ENCODE measurements at places on chromosomes 11 and 22.
A peak's percentile ranks its signal among the peaks of the same experiment; 100 is the strongest.

DNA sequence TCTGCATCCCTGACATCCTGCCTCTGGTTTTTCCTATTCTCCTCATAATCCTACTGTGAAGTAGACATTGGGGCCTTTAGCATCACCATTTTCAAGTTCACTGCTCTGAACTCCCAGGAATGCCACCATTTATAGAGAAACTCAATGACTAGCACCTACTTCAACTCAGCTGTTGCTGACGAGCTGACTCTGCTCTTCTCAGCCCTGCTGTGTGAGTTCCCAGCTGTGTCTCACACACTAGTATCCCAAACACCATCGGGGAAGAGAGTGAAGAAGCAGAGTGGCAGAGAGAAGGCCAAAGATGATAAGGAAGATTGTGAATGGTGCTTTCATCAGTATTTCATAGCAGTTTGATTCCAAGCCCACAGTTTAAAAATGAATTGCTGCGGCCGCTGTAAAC lies 71.9 kb downstream of the PLEKHA7 start:
- DNase-seq: no peak

- no peak for DNase-seq
Measured at GRCh38 chr11:8070417-8071115, 10.4 kb upstream of the TUB start.

- DNase-seq: no peak
Measured at GRCh38 chr11:98772893-98773292, 247.9 kb upstream of the CNTN5 start.

DNA sequence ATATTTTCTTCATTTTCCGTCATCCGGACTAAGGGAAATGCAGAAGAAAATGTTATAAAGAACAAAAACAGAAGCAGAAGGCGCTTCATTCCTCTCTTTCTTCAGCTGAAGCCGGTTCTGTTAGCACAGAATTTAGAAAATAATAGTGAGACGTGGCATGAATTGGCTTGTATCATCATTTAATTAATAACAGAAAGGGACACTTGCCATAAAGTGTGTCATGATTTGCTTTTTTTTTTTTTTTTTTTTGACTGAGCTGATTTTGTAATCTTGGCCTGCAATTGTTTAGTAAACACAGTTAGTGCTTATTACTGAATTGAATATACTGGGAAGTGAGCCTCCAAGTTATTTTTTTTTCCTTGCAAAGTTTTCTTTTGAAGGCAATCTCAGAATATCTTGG lies at the start of gene MMP27:
TSS of gene MMP27 (minus strand) at position 144 of the 400 bp plus-strand sequence. CDS start at position 89, 55 bp downstream.
- no peak for DNase-seq

- DNase-seq: no peak
Measured at GRCh38 chr11:129733384-129733783, 82.3 kb upstream of the TMEM45B start.

DNA sequence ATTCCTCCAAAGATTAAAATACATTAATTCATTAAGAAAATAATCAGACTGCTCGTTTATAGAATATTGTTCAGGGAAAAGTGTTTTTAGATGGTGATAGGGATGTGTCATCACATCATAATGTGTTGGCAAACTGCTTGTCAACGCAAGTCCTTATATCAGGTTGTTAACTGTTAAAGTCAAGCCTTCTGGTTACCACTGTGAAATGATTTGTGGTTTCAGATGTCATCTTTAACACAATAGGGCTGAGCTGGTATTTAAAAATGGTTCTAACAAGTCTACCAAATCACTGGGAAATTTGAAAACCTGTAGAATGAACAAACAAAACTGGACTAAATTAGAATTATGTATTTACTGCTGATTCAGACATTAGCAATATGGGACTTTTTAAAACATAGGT lies 2.4 kb upstream of the MMP13 start:
- no peak for DNase-seq

- DNase-seq: no peak
Measured at GRCh38 chr11:115627666-115628460, 123.6 kb upstream of the CADM1 start.

- no peak for DNase-seq
Measured at GRCh38 chr11:7892059-7892699, 38.9 kb downstream of the OR10A6 start.

GRCh38 chr22:45240104-45240809 lies 437 bp downstream of the KIAA0930 start:
- DNase-seq: no peak

- DNase-seq: no peak
Measured at GRCh38 chr11:44524751-44525201, 40.7 kb upstream of the CD82 start.

GRCh38 chr11:78869293-78869692 lies 294.6 kb upstream of the NARS2 start:
- DNase-seq: no peak

DNA sequence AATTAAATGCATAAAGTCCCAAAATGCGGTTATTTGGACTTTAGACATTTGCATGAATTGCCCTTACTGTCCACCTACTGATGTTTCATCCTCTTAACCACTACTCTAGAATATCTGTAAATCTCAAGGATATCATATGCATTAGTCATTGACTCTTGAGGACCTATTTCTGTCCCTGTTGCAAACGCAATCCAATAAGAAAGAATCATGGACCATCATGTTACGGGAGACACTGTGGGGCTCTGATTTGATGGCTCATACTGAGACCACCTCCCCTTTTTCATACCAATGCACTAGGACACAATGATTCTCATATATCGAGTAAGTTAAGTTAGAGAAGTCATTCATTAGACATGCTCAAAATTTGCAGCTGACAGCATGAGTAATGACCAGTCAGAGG lies 14.4 kb downstream of the POU2AF2 start:
- no peak for DNase-seq

GRCh38 chr11:47570651-47571356 lies 5.4 kb downstream of the PTPMT1 start:
- no peak for DNase-seq

DNA sequence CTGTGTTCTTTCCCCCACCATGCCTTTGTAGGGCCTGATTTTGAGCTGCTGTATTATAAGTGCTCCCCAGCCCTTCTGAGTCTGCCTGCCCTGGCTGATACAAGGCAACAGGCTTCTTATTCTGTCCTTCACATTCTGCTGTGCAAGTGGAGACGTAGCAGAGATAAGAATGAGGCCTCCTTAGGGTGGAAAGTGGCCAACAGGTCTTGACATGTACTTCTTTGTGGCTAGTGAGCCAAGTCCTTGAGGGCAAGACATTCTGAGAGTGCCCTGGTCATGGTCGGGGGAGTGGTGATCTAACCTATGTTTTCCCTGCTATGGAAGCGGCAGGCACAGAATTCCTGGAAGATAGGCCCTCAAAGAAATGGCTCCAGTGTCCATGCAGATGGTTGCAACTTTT lies 235.7 kb upstream of the CADM1 start:
- no peak for DNase-seq

- DNase-seq: no peak
Measured at GRCh38 chr22:46674367-46674781, 54.2 kb downstream of the GRAMD4 start.

DNA sequence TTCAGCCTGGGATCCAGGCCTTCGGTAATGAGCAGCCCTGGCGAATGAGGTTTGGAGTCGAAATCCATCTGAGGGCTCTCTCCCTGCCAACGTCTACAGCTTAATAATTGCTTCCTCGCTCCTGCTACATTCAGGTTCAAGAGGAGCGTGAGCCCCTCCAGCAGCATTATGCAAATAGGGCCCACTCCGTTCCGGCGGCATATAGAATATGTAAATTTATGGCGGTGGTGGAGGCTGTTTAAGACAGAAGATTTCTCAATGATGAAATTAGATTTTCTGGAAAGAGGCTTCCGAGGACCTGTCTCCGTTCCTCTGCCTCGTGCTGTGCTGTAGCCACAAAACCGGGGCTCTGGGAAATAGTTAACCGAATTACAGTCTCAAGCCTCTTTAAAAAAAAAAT lies 402.8 kb downstream of the MIAT start:
- no peak for DNase-seq

- no peak for DNase-seq
Measured at GRCh38 chr11:63843041-63843440, 4.1 kb downstream of the MARK2 start.

DNA sequence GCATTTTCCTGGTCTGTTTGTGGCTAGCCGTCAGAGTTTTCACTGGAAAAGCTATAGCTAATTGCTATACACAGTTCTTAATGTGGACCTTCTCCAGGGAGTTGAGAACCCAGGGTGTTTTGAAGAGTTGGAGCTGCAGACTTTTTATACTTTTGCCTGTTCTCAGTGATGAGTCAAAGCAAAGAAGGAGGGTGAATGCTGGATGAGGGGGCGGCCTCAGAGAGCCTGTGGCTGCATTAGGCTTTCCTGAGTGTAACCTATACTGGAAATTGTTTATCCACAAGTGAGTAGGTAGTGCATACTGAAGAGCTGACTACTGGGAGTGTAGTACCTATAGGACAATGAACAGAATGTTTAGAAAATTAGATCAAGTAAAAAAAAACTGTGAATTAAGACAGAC lies 79.7 kb upstream of the HORMAD2 start:
- DNase-seq: no peak

- no peak for DNase-seq
Measured at GRCh38 chr22:44273175-44273574, 39.6 kb downstream of the SHISAL1 start.

DNA sequence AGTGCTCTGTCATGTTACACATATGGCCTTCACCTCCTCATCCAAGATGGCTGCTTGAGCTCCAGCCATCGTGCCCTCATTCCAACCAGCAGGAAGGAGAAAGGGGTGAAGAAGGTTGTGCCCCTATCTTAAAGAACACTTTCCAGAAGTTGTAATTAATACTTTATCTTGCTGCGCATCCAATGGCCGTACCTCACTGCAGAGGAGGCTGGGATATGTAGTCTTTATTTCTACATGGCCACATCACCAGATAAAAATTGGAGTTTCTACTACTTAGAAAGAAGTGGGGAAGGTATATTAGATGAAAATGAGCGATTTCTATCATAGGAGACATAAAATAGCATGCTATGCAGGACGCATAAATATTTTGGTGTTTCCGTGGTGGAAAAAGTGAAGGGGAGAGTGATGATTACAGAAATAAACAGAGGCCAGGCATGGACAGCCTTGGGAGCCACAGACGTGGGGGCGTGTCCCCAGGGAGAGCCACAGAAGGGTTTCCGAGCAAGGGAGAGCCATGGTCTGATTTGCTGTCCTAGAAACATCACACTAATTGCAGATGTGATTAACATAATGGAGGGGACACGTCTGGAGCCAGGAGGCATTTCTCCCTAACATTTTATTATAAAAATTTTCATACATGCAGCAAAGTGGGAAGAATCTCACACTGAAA lies 8.8 kb upstream of the MB start:
- no peak for DNase-seq

DNA sequence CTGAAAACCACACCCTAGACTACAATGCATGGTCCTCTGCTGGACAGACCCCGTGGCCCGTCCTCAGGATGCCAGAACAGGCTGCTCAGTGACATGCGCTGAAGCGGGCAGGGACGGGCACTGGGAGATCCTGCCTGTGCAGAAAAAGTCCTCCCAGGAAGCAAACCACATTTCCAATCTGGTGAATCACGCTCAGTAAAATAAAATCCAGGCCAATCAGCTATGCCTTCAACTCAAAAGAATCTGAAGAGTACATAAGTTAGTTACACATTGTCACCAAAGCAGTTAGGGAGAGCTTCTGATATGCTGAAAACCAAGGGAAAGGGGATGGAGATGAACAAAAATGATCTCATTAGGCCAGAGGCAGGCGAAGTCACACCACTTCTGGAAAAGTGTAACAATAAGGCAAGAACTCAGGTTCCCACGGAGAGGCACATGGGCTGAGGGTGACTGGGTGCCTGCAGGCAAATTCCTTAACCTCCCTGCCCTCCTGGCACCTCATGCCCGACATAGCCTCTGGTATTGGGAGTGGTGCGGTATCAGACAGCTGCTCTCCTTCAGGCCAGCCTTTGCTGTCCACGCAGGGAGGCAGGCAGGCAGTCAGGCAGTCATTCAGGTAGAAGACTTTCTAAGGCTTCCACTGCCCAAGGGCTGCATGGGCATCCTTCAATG lies 66.4 kb downstream of the APOL5 start:
- no peak for DNase-seq

DNA sequence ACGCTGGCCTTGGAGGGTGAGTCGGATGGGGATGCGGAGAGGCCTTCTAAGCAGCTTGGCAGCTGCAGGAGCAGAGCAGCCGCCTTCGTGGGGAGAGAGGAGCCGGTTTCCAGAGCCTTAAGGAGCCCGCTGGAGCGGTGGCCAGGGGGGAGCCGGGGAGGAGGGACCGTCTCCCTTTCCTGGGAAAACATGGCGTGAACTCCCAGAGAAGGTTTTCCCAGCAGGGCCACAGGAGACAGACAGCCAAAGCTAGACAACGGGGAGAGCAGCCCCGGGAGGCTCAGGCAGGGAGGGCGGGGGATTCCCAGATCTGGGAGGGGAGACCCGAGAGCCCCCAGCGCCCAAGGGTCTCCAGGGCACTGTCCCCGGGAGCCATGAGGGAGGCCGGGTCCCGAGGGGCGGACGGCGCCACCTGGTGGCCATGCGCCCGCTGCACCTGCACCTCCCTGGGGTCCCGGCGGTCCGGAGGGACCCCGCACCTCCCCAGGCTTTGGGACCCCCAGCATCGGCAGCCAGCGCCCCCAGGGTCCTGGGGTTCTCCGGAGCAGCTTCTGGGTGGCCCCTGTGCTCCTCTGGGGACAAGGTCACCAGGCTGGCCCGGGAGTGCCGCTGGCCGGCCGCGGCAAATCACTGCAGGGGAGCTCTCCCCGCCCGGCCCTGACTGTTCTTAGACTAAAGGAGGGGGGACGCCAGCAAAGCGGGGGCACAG lies 2.4 kb upstream of the SYT8 start:
- DNase-seq: no peak

GRCh38 chr11:46347637-46348311 lies 511 bp downstream of the DGKZ start:
- DNase-seq: no peak

DNA sequence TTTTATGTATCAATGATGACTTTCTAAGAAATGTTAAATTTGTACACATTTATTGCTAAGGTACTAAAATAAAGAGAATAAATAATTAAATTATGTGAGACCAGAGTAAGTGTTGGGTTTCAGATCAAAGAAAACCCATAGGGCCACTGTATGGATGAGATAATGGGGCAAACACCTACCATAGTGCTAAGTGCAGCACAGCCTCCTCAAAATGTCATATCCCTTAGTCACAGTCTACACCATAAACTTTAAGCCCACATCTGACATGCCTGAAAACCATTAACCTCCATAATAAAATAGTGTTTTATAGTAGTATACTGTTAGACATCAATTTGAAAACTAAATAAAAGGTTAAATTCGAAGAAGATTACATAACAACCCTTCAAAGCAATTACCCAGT lies 37.5 kb downstream of the SESN3 start:
- DNase-seq: no peak

- DNase-seq: no peak
Measured at GRCh38 chr11:95301474-95301873, 70.5 kb upstream of the SESN3 start.

DNA sequence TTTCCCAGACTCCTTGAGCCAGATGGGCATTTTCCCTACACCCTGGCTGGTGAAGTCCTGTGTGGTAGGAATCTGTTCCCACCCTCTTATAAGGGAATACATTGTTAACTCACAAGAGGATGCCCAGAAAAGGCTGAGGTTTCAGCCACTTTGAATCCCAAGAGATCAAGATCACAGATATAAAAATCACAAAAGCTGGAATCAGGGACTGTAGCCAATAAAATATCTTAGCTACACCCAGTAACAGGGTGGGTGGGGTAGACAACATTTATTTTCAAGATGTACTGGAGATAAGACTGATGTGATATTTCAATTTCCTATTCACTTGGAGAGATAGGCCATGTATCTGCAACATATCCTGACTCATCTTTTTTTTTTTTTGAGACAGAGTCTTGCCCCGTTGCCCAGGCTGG lies 50.3 kb downstream of the COPB1 start:
- DNase-seq: no peak

- DNase-seq: no peak
Measured at GRCh38 chr11:61476371-61476770, 32.2 kb upstream of the LRRC10B start.

- DNase-seq: peak; percentile 7
Measured at GRCh38 chr11:114738954-114739353, 60.6 kb downstream of the NXPE2 start.
